ENCODE measurements at places on chromosomes 3 and 15.

- DNase-seq: no peak
Measured at GRCh38 chr3:128907706-128908445, 28.5 kb downstream of the ACAD9 start.

DNA sequence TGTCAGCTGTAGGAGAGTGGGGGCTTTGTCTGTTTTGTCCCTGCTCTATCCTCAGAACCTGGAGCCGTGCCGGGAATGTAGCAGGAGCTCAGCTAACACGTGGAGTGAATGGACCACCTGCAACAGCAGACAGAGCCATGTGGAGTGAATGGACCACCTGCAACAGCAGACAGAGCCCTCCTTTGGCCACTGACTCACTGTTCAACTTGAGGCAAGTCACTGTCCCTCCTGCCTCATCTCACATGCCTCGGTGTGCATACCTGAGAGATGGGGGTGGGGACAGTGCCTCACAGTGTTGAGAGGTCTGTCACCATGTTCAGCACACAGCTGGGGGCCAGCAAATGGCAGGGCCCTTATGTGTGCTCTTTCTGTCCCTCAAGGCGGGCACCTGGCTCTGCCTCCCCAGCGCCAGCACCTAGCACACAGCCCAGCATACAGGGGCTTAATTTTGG is 27.9 kb downstream of the FEM1B start:
- no peak for DNase-seq

DNA sequence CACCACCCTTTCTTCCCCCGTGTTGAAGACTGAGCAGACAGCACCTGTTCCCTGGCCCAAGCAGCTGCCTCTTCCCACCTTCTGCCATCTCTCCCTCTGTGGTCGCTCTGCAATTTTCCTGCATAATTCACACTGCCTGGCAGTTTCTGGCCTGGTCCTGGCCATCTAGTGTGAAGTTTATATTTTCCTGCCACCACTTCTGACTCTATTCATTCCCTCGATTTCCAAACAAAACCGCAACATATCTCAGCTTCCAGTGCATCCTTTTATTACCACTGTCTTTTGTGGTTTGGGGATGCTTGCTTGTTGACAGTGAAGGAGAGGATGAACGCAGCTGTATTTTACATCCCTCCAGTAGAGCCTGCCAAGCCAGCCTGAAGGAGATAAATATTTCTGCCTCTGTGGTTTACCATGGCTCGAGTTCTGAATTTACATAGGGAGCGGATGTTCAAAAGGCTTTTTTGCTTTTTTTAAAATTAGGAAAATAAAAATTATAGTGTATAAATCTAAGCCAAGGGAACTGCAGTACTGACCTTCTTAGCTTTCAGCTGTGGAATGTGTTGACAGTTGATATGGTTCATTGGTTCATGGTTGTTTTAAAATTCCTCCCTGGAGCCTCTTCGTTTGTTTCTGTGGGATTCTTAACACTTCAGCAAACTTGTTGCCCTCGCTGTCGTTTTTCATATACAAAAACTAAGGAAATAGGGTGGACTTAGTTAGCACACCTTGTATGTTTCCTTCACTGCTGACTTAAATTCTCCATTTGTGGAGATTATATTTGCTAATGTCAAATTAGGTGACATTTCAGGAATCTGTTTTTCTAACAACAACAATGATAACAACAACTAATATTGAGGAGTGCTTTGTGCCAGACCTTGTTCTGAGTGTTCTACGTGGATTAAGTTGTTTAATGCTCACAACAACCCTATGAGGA is 250.5 kb downstream of the ADAMTSL3 start:
- peak; percentile 92 for DNase-seq

DNA sequence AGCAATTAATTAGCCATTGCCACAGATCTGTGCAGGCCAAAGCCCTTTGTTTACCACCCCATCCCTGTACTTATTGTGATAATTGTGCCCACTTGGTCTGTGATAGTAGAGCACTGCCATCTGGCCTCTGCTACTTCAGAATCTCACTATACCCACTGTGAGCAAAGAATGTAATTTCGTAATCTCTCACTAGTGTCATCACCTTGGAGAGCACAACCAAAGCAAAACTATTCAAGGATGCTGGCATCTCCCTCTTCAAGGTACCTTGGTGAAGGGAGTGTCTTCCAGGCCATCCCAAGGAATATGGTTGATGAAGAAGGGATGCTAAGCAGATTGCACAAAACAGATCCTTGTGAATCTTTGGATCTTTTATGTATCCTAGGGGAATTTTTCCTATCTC is 34.7 kb upstream of the NOX5 start:
- DNase-seq: no peak

DNA sequence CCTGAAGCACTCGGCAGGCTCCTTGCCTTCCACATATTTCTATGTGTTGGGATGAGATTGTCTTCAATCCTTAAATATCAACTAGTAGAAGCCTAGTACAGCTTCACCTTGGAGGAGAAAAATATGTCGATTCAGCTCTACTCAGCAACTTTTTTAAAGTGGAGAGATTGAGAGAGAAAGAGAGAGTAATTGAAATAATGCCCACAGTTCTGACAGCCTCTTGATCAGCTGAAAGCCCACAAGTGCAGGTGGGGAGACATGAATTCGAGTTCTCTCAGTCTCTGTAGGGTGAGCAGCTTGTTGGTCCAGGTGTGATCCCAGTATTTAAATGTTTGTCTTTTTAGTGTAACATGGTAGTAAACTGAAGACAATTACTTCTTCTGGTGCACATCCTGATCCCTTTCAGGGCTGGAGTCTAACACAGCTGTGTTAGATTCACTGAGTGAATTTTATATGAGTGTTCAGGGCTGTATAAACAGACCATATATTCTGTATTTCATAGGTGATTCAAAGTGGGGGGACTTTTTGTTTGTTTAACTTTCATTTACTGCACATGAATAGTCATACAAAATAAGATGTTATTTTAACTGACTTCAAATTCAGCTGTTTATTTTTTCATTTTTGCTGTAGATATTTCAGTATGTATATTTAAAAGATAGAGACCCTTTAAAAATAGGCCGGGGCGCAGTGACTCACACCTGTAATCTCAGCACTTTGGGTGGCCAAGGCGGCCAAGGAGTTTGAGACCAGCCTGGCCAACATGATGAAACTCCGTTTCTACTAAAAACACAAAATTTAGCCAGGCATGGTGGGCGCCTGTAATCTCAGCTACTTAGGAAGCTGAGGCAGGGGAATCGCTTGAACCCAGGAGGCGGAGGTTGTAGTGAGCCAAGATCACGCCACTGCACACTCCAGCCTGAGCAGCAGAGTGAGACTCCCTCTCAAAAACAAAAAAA is 64.0 kb downstream of the ST6GAL1 start:
- no peak for DNase-seq

DNA sequence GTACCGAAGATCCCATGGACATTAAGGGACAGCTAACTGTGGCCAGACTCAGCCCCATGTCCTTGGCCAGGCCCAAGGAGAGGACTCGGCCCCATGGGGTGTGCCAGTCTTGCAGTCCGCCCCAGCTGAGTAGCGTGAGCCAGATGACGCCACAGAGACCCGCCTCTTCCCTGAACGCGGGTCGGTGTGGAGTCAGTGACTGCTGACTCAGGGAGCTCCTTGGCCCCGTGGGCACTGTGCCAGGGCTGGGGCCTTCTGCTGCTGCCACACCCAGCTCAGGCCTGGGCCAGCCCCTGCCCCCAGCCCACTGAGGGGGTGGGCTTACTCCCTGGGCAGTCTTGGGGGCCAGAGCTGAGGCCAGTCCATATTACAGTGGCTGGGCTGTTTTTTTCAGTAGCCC is 52.8 kb downstream of the PLXNA1 start:
- peak; percentile 81 for DNase-seq

DNA sequence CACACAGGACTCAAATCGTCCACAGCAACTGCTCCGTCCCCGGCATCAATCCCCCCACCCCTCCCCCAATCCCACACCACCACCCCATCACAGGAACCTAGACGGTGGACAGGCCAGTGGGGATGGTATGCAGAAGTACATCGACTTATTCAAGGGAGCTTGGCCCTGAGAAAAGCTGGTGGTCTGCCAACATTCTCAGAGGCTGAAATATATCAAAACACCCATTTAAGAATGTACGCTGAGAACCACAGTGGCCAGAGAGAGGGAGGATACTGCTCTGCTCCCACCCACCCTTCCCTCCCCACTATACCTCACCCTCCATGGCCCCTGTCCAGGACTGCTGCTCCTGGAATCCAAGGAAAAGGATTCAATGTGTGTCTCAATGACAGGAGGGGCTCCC is 12.4 kb upstream of the USP3 start:
- DNase-seq: peak; percentile 89

- DNase-seq: peak; percentile 35
Measured at GRCh38 chr15:44711743-44712345, 527 bp downstream of the B2M start.

All from fibroblast of skin of abdomen (primary cell).